ENCODE measurements at places on chromosomes 4 and X.

DNA sequence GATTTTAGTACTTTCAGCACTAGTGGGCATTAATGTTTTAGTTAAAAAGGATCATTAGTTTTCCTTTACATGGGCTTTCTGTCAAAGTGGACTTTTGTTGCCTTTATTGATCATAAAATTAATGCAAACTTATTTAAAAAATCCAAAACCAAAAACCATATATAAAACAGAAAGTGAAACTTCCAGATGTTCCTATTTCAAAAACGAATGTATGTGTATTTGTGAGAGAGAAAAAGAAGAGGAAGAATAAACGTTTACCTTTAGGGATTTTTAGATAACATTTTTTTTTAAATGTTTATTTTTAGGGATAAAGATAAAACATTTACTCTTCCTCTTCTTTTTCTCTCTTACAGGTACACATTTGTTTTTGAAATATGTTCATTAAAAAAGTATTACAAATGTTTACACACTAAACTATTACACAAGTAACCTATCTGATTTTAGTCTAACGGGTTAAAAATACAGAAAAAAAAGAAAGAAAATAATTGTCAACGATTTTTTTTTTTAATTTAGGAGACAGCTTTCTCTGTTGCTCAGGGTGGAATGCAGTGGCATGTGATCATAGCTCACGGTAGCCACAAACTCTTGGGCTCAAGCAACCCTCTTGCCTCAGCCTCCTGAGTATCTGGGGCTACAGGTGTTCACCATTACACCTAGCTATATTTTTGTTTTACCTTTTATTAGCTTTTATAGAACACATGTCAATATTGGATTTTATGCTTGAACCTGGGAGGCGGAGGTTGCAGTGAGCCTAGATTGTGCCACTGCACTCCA is 16.8 kb upstream of the COX18 start:
- H3K27me3 ChIP-seq = no peaks in the 10 kb centered on the region
- no peaks in the 10 kb centered on the region for H3K36me3 ChIP-seq
- no peaks in the 10 kb centered on the region for H3K4me1 ChIP-seq
- DNase-seq = no peak
- no peak overlapping the region for H3K27ac ChIP-seq

- H3K4me3 ChIP-seq = no peak overlapping the region
- no peaks in the 10 kb centered on the region for H3K4me1 ChIP-seq
- no peak for DNase-seq
- H3K27ac ChIP-seq = no peak overlapping the region
- no peaks in the 10 kb centered on the region for H3K27me3 ChIP-seq
- H3K36me3 ChIP-seq = no peaks in the 10 kb centered on the region
These were observed 43.3 kb downstream of the FGFBP1 start for GRCh38 chr4:15894921-15895916.

DNA sequence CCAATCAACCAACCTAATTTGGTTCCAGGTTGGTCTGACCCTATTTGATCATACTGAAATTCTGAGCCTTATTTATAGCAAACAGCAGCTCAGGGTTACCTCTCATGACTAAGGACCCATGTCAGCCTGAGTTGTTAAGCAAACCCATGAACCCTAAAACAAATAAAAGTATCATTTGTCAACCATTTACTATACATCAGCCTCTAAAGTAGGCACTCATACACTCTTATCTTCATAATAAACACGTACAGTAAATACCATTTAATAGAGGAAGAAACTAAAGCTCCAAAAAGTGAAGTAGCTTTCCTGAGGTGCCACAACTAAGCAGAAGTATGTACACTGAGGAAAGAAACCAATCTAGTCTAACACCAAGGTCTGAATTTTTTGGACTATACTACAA is 25.2 kb downstream of the MANBA start:
- DNase-seq = no peak
- no peak overlapping the region for H3K4me3 ChIP-seq

- H3K4me3 ChIP-seq = no peak overlapping the region
- no peaks in the 10 kb centered on the region for H3K4me1 ChIP-seq
- no peaks in the 10 kb centered on the region for H3K27me3 ChIP-seq
- H3K36me3 ChIP-seq = no peaks in the 10 kb centered on the region
- no peak for DNase-seq
These were observed 155.7 kb upstream of the SLIT2 start for GRCh38 chr4:20095805-20096541.

DNA sequence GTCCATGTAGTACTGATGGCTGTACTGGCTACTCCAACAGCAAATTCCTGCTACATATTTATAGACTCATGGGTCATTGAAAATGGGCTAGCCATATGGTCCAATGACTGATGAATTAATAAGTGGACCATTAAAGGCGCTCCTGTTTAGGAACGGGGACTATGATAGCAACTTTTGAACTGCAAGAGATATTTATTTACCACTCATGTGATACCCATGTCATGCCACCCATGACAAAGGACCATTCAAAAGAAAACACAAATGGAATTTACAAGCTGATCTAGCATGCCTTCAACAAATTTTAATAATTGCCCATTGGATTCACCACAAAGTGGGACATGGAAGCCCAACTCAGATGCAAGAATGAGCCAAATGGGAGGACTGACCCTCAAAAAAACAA is 240.0 kb upstream of the GALNTL6 start:
- DNase-seq = no peak
- H3K27me3 ChIP-seq = no peaks in the 10 kb centered on the region
- no peak overlapping the region for H3K4me3 ChIP-seq
- no peak overlapping the region for H3K27ac ChIP-seq
- no peaks in the 10 kb centered on the region for H3K4me1 ChIP-seq

- no peaks in the 10 kb centered on the region for H3K4me1 ChIP-seq
- H3K27me3 ChIP-seq = no peaks in the 10 kb centered on the region
- no peak overlapping the region for H3K27ac ChIP-seq
- H3K36me3 ChIP-seq = no peaks in the 10 kb centered on the region
- H3K4me3 ChIP-seq = no peak overlapping the region
These were observed 2.2 kb downstream of the UGT2B7 start for GRCh38 chr4:69098470-69098869.

Measured in Peyer's patch (tissue), 4 donors.